ENCODE measurements at places on chromosomes 7 and 10.
A peak's percentile ranks its signal among the peaks of the same experiment; 100 is the strongest.

- DNase-seq: no peak
Measured at GRCh38 chr7:6438427-6438826, 9.3 kb downstream of the DAGLB start.

GRCh38 chr10:25048450-25048849, 32.0 kb downstream of the THNSL1 start:
- DNase-seq: no peak

GRCh38 chr10:84842593-84842992, 514.2 kb downstream of the CCSER2 start:
- no peak for DNase-seq

DNA sequence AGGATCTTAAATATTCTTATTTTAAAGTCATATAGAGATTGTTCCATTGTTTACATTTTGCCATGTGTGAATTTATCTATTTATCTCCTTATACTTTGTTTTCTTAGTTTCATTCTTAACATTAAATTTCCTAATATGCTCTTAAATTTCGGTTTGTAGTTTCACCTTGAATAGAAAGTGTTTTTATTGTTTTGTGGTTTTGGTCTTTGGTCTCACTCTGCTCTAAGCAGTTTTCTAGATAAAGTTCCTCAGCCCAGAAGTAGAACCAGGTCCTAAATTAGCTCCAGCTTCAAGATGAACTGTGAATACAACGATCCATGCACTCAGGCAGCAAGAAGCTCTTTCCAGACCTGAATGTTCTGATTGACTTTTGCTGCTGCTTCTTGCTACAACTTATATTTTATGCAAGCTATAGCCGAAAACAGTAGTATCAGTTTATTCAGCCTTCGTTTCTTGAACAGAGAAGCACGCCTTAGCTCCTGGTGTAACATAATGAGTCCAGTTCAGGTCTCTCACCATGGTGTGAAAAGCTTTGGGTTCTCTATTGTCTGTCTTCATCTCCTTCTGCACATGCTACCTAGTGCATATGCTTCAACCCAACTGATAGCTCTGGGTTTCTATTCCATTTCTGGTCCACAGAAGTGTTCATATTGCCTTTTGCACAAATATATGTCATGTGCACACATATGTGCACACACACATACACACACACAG, 95.3 kb downstream of the SEM1 start:
- no peak for DNase-seq

- DNase-seq: no peak
Measured at GRCh38 chr10:19158358-19158757, 109.8 kb downstream of the MALRD1 start.

- peak; percentile 51 for DNase-seq
Measured at GRCh38 chr7:146090023-146090645, 26.5 kb upstream of the CNTNAP2 start.

- DNase-seq: no peak
Measured at GRCh38 chr7:135901585-135902540, 75.3 kb downstream of the MTPN start.

DNA sequence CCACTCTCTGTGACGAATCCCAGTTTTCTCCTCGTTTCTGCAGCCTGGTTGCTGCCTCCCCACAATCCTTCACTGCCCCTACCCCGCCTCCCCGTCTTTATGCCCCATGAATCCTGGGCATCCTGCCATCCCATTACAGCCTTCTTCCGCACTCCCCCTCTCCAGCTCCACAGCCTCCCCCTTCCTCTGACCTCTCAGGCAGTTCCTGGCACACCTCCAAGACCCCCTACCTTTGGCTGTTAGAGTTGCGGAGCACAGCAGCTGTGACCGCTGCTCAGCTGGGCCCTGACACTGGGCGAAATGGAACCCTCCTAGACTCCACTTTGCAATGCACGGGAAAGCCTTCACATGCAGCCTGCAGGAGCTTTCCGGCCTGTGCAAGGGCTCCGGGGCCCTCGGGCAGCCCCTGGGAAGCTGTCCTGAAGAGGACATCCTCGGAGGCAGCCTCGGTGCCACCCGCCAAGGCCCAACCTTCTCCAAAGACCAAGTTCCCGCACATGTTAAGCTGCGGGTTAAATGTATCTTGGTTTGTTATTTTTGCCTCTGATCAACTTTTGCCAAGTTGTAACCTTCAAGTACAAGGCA, 400.7 kb upstream of the MKI67 start:
- no peak for DNase-seq

- no peak for DNase-seq
Measured at GRCh38 chr10:119225083-119225658, 17.8 kb downstream of the GRK5 start.

DNA sequence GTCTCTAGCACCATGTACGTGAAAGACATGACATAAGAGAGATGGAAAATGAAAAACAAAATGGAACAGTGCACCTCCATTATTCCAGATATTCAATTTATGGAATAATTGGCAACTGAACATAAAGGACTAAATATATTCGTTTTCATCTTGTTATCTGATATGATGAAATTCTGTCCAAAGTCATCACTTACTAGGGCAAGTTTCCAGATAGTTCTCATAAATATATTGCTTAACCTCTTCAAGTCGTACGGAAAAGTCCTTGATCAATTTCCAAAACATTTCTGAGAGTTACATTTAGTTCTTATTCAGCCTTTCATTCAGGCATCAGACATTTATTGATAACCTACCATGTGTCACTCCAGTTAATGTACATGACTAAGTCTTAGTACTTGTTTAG, 185.2 kb downstream of the HGF start:
- no peak for DNase-seq

DNA sequence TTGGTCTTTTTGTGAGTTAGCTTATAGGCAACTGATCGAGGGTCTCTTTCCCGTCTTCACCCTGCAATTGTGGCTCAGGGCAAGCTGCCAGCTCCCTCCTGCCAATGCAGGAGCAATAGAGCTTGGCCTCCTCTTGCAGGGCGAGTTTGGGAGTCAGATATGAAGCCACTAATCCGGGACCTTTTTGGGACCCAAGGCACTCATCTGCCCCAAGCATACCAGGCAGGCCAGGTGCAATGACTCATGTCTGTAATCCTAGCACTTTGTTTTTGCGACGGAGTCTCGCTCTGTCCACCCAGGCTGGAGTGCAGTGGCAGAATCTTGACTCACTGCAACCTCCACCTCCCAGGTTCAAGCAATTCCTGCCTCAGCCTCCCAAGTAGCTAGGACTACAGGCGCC, 21.1 kb downstream of the LIMK1 start:
- DNase-seq: no peak

- no peak for DNase-seq
Measured at GRCh38 chr10:80015911-80016830, 62.3 kb upstream of the TMEM254 start.

GRCh38 chr7:106765727-106766355, 99.2 kb upstream of the PIK3CG start:
- DNase-seq: no peak

DNA sequence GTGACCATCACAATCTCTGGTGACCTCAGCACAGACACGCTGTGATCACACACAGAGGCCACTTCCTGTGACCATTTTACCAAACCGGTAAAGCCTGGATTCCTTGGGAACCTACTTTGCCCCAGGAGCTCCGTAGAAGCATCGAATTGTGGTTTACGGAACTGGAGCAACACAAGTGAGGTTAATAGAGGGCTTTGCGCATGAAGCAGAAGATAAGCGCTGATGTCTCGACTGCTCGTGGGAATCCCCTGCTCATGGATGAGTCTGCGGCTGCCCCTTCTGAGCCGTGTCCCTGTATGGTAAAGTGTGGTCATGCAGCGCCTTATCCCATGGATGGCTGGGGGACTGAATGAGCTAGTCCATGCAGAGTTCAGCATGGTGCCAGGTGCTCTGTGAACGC, 53.6 kb downstream of the VIPR2 start:
- DNase-seq: no peak

DNA sequence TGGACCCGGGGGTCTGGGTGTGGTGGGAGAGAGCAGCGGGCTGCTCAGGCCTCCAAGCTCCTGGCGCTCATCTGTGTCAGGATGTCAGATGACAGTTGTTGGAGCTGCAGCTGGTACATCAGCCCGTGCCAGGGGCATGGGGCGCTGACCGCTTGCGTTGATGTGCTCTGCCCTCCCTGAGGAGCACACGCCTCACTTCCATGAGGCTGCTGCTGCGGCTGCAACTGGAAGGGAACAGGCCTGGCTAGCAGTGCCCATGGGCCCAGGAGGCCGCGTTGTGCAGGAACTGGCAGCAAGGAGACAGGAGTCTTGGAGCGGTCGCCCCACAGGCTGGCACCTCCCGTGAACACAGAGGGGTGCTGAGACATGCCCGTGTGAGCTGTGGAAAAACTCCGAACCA, 361.3 kb upstream of the MKI67 start:
- DNase-seq: no peak

GRCh38 chr10:61076572-61077114, 132.7 kb upstream of the RHOBTB1 start:
- DNase-seq: no peak

- peak; percentile 48 for DNase-seq
Measured at GRCh38 chr10:110851020-110851612, 20.6 kb upstream of the PDCD4 start.

- no peak for DNase-seq
Measured at GRCh38 chr7:144428431-144428830, 24.9 kb upstream of the NOBOX start.

DNA sequence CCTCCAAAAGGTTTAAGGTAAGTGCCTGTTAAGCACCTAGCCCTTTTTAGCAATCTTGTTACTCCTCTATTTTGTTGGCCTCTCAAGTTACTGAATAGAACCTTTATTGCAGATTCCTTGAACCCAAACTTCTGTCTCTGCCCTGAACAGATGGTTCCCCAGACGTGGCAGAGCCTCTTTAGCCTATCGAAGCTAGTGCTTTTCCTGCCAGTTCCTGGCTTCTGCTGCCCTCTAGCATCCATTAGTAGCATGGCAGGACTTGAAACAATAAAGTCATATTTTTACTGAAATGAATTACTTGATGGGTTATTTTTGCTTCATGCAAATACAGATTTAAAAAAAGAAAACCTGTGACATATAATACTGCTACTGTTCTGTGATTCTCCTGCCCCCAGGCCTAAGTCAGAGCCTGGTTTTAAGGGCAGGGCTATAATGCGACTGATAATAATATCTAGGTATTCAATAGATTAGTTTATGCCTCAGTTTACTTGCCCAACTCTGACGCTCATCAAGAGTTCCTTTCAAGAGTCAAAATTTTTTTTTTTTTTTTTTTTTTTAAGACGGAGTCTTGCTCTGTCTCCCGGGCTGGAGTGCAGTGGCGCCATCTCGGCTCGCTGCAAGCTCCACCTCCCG, 84.3 kb upstream of the PHF14 start:
- DNase-seq: peak; percentile 79

- DNase-seq: no peak
Measured at GRCh38 chr7:116101704-116102103, 71.1 kb upstream of the TFEC start.

- DNase-seq: peak; percentile 4
Measured at GRCh38 chr10:22250897-22251660, 33.3 kb upstream of the EBLN1 start.

DNA sequence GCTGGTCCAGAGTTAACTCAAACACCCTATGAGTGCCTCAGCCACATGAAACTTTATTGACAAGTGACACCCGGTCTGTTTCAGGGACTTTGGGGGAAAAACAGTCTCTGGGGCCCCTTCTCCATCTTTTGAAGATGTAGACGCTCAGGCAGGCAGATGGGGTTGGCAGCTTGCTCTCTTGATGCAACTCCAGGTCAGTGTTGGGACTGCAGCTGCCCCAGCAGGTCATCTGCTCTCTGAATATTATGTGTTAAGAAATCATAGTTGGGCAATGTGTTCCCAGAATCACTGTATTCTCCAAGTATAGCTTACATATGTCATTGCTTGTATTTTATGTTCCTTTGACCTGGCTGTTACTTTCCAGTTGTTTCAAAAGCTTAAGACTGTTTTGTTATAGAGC, 544.9 kb upstream of the MGMT start:
- no peak for DNase-seq

- peak; percentile 65 for DNase-seq
Measured at GRCh38 chr10:129466703-129467358, at the start of gene MGMT. MGMT (plus strand) TSS chr10:129467241.

DNA sequence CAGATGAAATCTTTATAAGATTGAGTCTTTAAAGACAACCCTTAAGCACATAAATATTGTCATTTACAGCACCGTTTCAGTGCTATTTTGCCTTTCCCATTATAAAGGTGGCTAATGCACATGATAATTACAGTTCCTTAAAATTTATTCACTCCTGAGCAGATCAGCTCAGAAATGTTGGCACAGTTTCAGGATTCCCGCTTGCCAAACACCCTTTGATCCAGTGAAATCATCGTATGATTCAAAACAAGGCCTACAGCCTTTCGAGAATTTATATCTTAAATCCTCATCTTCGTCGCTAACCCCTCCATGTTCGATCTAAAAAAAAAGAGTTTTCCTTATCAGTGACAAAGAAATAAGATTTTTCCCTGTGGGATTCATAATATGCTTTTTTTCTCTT, 14.1 kb upstream of the SOSTDC1 start:
- no peak for DNase-seq

DNA sequence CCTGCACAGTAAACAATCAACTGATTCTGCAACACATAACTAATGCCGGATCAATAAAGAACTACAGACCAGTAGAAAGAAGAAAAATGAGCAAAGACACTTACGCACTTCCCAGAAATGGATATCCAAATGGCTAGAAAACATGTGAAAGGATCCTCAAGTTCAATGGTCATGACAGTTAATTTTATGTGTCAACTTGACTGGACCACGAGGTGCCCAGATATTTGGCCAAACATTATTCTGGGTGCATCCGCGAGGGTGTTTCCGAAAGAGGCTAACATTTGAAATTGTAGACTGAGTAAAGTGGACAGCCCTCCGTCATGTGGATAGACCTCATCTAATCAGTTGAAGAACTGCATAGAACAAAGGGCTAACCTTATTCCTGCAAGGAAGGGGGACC, 102.0 kb downstream of the SFMBT2 start:
- no peak for DNase-seq

DNA sequence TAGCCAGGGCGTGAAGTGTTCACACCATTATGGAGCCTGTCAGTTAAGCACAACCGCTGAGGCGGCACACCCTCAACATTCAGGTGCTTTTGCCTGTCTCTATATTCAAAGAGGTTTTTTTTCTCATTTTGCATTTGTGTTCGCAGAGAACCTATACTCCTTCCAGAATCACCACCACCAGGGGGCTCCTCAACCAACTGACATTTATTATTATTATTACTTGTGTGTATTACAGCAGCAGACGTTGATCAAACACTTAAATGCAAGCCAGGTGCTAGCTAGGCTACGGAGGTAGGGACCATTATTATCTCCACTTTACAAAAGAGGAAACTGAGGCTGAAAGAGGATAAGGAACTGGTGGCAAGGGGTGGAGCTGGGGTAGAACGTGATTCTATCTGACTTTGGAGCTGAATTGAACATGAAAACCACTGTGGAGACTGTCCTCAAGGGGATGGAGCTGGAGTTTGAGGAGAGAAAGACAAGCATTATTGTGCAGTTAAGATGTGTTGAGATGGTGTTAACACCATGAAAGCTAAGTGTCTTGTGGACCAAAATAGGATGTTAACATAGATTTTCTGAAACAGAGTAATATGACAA, 133.8 kb upstream of the PLXNA4 start:
- DNase-seq: no peak

- no peak for DNase-seq
Measured at GRCh38 chr7:159098811-159099655, 45.6 kb downstream of the VIPR2 start.

GRCh38 chr10:25117757-25118156, 57.0 kb upstream of the GPR158 start:
- no peak for DNase-seq

Measured in SW480 (cell line).